Stimulated activated naive B cell treated with anti-CD40 and anti-IgM and Interleukin-4, amounts not matched to agents 10 μg/mL and 1 μg/mL and 100 μg/mL, for 72 hours (primary cell): ENCODE measurements at places on chromosomes 16 and 17.

DNA sequence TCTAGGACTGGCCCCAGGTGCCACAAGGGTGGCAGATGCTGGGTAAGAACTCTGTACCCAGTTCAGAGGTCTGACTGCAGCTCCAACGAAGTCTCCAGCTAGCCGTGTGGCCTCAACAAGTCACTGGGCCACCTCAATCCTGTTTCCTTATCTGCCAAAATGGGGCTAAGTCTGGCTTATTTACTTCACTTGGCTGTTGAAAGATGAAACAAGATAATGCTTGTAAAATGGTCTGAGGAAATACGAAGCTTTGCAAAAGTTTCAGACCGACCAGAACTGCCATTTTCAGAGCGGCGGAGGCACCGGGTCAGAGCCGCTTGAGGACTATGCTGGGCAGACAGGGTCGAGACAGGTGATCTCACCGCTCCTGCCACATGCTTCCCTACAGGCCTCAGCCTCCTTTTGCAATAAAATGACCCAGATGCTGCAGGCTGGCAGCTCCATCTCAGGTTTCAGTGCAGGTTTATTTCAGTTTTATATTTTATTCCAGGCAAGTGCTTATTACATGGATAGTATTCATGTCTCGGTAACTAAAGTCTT is 17.2 kb downstream of the MNT start:
- no peak for DNase-seq

- peak; percentile 28 for DNase-seq
Measured at GRCh38 chr17:57408071-57408811, 151.9 kb downstream of the MSI2 start.

DNA sequence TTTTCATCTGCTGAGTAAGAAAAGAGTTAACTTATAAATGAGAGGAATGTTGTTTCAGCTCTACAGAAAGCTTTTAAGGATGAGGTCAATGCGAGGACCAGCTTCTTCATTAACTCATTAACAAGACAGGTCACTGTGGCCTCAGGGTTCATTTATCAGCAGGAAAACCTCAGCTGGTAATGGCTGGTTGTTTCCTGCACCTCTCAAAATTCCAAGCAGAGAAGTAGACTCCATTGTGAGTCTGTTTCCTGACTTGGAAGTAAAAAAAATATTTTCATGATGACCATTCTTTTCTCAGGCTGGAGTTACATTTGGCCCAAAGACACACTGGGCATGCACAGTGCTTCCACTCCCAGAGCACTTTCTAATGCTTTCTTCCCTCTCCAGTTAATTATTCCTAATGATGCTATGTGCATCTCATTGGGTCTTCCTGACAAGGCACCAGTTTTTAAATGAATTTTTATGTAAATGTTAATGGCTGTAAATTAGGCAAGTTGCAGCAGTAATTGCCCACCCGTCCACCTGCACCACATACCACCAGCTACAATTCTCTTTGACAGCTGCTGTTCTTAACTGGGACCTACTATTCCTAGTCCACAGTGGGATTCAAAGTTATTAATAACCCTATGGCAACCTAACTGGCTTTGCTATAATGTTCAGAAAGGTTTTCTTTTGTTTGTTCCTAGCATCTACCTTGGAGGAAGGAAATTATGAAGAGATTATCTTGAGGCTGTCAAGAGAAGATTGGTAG is 89.5 kb upstream of the BCAR1 start:
- DNase-seq = no peak

- no peak for DNase-seq
Measured at GRCh38 chr16:55905651-55906050, 30.5 kb upstream of the CES5A start.

- DNase-seq = no peak
Measured at GRCh38 chr17:17356931-17357270, 53.7 kb downstream of the NT5M start.

DNA sequence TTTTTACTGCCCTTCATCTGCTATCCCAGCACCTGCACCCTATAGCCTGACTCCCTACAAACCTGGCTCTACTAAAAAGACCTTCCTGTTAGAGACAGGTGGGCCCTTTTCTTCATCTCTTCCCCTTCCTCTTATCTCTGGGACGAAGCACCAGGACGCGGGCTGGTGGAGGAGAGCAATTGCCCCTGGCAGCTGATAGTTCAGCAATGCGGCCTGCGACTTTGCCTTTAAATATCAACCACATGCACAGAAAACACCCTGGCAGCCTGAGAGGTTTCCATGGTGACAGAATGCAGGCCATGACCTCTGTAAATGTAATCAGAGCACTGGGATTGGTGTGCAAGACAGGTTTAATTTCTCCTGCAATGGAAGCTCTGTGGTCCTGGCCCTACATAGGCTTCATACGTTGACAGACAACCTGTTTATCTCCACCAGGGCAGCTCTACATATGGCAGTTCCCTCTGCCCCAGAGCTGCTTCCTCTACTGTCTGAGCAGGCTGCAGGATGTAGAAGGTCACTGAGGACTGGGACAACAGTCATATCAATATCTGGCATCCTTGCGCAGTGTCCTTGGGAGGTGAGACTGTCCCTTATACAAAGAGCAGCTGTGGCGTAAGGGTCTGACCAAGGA is 10.0 kb upstream of the SKAP1 start:
- DNase-seq = no peak

DNA sequence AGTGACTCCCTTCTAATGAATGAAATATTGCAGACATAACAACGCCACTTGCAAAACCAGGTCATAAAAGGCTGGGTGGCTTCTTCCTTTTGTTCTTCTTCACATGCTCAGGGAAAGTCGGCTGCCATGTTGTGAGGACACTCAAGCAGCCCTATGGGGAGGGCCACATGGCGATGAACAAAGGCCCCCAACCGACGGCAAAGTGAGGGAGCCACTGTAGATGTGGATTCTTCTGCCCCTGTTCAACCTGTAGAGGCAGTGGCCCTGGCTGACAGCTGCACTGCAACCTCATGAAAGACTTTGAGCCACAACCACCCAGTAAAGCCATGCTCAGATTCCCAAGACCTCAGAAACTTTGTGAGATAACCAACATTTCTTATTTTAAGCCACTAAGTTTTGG is 203.5 kb upstream of the TNRC6C start:
- DNase-seq = no peak

GRCh38 chr16:23486480-23486879 is 23.8 kb downstream of the GGA2 start:
- DNase-seq = no peak

- DNase-seq = no peak
Measured at GRCh38 chr16:76265434-76266045, 11.7 kb upstream of the CNTNAP4 start.

GRCh38 chr17:14197057-14197456 is 39.6 kb downstream of the CDRT15 start:
- no peak for DNase-seq

GRCh38 chr17:44081681-44082080 is 11.1 kb downstream of the G6PC3 start:
- no peak for DNase-seq

GRCh38 chr16:48932216-48932855 is 322.4 kb upstream of the N4BP1 start:
- DNase-seq = no peak

DNA sequence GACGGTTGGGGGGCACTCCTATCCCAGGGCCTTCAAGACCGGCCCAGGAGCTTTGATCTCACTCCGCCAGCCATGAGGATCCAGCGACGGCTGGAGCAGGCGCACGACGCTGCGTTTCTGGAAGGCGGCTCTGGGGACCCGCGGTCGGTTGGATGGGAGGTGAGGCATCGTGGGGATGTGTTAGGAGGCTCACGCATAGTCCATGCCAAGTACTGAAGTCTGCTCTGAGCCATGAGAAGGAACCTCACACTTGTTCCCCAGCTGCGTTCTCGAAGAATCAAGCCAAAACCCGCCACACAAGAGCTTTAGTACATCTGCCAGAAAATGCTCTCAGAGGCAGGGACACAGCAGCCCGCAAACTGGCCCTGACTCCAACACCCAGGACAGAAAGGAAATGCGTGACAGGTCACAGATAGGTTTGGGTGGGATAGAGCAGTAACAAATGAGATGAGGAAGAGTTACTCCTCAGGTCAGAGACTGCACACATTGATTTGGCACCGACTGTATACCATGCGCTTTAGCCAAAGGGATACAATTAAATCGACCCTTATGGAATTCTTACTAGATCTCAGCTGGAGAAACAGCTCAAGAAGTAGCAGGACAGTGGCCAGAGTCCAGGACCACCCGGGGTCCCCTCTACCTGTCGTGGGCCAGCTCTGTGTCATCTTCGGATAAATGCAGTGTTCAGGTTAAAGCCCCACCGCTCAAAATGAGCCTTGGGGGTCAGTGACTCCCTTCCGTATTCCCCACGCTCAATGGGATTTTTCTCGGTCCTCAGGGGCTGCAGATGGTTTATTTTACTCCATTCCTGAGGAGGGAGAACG is 6.7 kb upstream of the GSG1L start:
- no peak for DNase-seq

DNA sequence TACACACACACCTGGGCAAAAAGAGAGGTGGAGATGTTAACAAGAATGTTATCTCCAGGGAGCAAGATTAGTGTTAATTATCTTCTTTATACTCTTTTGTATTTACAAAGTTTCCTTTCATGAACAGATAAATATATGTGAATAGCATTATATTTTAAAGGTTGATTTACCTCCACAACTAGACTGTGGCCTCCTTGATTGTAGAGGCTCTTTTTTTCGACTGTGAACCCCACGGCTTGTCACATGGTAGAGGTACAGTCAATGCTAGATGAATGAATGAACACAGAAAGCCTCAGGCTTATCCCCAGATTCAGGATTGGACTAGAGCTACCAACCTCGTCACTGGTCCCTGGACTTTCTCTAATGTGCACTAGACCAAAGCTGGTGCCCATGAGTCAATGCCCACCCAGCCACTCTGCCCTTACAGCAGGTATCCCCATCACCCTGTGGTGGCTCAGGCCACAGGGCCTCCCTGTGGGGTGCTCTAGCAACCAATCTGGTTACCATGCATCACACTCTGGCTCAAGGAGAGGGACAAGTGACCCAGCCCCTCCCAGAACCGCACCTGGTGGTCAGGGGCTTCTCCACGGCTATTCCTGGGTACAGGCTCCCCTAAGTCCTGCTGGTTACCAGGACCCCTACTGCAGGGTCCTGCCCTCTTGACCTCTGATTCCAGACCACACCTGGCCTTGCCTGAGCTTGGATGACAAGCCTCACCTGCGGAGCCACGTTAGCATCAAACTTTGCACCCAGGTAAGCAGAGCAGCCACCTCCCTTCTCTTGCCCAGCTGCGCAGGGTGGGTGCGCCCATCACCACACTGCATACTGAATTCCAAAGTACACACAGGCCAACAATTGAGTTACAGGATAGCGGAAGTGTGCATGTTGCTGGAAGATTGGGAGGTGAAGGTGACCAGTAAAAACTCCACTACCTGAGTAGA is 101.0 kb downstream of the CDYL2 start:
- DNase-seq = no peak

DNA sequence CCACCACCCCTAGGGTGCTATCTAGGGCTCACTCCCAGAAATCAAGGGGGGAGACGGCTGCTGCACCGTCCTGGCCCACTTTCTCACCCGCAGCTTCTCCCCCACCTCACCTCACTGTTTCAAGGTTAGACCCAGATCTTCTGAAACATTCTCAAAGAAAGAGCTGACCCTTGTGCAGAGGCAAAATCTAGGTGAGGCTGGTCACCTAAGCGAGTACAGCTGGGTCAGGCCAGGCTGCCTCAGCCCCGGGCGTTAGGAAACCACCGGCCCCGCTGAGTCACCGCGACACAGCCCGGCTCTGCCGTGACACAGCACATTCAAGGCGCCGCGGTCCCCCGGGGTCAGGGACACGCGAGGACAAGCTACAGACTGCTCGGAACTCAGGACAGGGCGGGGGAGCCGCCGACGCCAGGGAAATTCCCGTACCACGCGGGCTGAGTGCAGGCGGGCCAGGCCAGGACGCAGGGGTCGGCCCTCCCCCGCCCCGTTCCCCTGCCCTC is 27.1 kb downstream of the GNPTG start:
- peak; percentile 75 for DNase-seq

GRCh38 chr17:68356520-68356919 is 65.2 kb downstream of the ARSG start:
- peak; percentile 31 for DNase-seq

GRCh38 chr17:81111066-81111465 is 54.2 kb upstream of the PVALEF start:
- no peak for DNase-seq

GRCh38 chr17:40355123-40355803 is 9.3 kb downstream of the GJD3 start:
- DNase-seq = peak; percentile 63

GRCh38 chr17:3693829-3694231 is 2.1 kb downstream of the P2RX5 start:
- peak; percentile 88 for DNase-seq

GRCh38 chr17:7133424-7133823 is 18.8 kb upstream of the ASGR2 start:
- DNase-seq = peak; percentile 50

DNA sequence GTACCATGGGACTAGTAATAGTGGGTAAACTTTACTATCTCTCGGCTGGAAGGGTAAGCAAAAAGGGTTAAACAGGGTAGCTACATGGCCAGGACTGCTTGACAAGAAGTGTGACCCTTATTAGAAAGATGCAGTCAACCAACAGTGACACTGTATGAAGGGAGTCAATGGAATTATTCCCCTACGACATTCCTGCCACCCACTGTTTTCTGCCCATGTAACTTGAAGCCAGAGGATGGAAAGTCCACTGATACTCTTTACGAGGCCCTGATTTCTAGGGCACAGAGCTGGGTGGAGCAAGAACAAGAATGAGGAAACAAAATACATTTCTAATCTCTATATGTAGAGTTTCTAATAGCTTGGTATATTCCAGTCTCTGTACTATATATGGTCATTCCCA is 1102.5 kb downstream of the CDH11 start:
- no peak for DNase-seq

GRCh38 chr17:30278032-30278431 is 13.7 kb downstream of the BLMH start:
- DNase-seq = no peak

GRCh38 chr17:68498479-68499326 is 13.5 kb upstream of the PRKAR1A start:
- DNase-seq = no peak

DNA sequence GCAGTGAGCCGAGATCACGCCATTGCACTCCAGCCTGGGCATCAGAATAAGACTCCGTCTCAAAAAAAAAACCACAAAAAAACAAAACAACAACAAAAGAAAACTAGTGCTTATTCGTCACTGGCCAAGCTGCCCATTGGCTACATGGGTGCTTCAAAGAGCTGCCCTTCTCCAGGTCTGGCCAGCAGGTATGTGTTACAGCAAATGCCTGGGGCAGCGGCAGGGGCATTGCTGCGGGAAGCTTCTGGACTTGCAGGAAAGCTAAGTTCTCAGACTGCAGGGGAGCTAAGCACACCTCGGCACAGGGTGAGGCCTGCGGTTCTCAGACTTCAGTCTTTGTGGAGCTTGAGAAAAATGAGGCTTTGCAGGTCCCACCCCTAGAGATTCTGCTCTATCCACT is 4.1 kb upstream of the STH start:
- DNase-seq = no peak

GRCh38 chr16:89040391-89040790 is 53.3 kb upstream of the ACSF3 start:
- no peak for DNase-seq
